ENCODE measurements at places on chromosomes 12 and 14. TPM values are rescaled to one million over a fixed set of nuclear protein-coding genes. Genes with fewer than 3 reads are reported as not detected.

GRCh38 chr14:99163446-99163845, 108.6 kb downstream of the BCL11B start:
- no peak for DNase-seq

- peak; percentile 28 for DNase-seq
Observed at GRCh38 chr14:20719777-20720176, 25.9 kb upstream of the EDDM3A start.

GRCh38 chr12:88371416-88372183, 208.7 kb downstream of the KITLG start:
- no peak for DNase-seq

- no peak for DNase-seq
Observed at GRCh38 chr12:131102493-131102931, 148.8 kb downstream of the ADGRD1 start.

- no peak for DNase-seq
Observed at GRCh38 chr12:100833282-100833681, 38.7 kb downstream of the ANO4 start.

DNA sequence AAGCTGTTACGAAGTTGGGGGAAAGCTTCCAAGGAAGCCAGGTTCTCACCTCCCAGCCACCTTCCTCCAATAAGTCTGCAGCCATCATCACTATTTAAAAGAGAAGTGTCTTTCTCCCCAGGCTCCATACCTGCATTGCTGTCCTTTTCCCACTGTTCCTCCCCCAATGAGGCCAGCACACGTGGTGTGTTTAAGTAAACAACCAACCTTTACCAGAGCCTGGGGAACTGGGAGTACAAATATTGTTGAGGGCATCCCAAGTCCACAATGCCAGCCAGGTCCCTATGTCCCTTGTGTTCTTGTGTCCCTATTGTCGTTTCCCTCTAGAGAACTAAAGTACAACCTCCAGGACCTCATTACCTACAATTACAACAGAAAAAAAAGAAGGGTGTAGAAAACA, 49.2 kb upstream of the PNMA1 start:
- no peak for DNase-seq

- DNase-seq = no peak
Observed at GRCh38 chr14:91496790-91497189, 13.3 kb downstream of the PPP4R3A start.

GRCh38 chr12:91003737-91004136, 1.0 kb downstream of the EPYC start:
- DNase-seq = no peak

- DNase-seq = no peak
Observed at GRCh38 chr12:6326316-6327228, 15.3 kb downstream of the TNFRSF1A start.

DNA sequence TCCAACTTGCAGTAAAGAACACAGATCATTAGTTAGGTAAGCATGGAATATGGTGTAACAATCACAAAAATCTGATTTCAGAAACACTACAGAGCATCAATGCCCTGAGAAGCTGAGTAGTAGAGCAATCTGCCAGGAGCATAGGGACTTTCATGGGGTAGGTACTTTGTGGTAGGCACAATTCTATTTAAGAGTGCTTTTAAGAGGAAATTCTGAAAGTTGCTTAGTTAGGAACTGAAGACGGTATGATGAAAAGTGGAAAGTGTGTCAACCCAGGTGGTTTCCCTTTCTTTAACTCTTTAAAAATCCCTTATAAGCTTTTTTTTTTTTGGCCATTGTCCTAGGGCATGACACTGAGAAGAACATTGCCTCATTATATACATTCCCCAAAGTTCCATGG, 535.7 kb upstream of the FBXO33 start:
- DNase-seq = no peak

DNA sequence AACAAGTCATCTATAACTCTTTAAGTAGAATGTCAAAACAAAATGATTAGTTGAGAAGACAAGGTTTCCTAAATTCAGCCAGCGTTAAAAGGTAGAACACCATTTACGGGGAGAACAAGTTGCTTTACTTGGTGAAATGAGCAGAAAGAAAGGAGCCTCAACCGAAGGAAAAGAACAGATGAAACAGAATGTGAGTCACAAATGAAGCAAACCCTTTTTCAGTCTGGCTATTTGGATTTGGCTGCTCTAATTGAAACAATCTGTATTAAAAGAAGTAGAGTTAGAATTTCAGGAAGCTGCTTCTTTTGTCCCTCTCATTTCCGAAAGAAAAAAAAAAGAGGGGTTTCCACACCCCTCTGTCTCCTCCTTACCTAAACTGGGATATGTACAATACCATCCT, 34.6 kb downstream of the CEP128 start:
- DNase-seq = no peak

DNA sequence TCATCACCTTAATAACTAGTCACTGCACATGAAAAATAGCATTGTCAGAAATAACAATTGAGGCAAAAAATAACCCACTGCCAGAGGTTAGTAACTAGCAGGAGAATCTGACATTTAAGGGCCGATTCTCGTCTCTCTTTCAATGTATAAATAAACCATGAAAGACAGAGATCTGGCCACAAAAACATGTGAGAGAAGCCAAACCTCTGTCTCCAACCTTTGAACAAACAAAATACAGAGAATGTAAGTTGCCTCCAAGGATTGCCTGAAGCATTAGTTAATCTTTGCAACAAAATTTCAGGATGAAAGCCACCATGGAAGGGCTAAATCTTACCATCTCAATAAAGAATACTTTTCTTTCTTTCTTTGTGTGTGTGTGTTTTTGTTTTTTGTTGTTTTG, 257.4 kb upstream of the TMTC1 start:
- no peak for DNase-seq

DNA sequence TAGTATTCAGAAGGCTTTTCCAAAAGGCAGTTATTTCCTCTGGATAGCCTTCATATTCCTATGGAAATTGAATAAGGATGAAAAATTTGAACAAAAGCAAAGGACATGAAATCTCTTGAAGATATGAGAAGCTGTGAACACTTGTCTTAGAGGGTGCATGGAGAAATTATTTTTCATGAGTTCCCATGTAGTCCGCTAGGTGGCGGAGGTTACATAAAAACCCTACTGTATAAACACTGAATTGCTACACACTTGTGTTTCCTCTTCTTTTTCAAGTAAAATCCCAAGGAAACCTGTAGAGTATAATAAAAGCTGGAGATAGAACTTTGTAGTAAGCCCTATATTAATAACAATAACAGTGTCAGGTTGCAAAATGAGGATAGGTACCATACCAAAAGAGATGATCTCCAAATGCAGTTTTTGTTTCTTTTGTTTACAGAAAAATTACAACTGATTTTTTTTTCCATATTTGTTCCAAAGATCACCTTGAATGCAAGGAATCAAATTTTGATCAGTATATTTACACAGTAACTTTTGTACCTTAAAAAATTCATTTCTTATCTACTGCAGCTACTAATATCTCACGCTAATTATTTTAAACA, 37.8 kb upstream of the OR4E1 start:
- DNase-seq = no peak

- DNase-seq = no peak
Observed at GRCh38 chr14:51093371-51094281, 1.3 kb downstream of the TRIM9 start.

DNA sequence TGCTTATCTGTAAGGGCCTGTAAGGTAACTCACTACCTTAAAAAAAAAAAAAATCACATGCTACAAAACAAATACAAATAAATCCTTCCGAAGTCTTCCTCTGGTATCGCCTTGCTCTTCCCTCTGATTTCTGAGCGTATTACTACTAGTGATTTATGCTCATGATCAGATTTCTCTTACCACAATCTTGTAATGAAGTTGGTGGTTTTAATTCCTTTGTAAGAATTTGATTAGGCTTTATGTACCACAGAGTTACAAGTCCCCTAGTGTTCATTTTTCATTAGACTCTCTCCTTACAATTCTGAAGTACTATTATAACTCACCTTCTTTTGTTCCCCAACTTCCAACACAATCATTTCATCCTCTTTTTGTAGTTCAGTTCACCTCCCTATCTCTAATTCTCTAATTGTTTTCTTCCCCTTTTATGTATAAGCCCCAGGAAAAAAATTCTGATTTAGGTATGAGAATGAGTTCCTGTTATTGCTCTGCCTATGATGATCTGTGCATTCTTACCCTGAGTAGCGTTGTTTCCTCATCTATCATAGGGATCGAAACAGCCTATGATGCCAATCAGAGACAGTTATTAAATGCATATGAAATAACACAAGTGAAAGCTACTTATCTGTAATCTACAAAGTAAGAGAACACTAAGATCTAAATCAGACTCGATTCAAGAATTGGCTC, 81.5 kb downstream of the EPS8 start:
- DNase-seq = no peak

- DNase-seq = no peak
Observed at GRCh38 chr12:119829439-119829838, 47.7 kb downstream of the CIT start.

DNA sequence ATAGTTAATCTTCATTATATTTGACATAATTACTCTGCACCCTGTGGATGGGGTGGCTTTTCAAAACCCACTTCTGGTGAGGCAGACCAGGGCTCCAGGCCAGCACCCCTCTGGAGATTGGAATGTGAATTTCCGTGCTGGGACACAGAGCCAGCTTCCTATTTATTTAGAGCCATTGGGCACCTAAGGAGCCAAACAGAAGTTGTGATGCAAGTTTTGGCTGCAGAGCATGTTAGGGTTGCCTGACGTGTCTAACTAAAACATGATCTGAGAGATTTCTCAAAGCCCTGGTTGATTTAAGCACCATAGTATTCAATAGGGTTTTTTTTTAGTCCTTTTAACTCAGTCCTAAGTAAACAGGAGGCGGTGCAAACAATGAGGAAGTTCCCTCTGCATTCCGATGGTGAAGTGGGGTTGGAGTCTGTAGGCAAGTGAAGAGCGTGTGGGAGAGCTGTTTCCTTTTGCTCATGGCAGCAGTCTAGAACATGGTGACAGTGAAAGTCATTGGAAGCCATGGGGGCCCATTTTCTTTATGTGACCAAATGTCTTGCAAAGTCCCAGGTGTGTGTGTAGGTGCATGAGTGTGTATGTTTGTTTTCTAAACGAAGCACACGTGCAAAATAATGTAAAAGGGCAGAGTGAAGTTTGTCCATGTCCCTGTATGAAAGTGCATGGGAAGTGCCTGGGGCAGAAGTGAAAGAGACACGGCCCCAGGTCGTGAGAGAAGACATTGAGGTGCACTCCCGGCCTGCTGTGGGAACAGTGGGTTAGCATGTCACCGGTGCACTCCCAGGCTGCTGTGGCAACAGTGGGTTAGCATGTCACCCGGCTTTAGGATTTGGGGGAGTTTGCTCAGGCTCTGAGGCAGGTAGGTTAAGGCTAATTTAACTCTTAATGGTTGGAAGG, 117.7 kb downstream of the PRKCH start:
- DNase-seq = no peak

GRCh38 chr14:70891737-70892136, 15.5 kb upstream of the PCNX1 start:
- no peak for DNase-seq

GRCh38 chr12:32661706-32662105, 17.4 kb upstream of the DNM1L start:
- no peak for DNase-seq

- DNase-seq = no peak
Observed at GRCh38 chr12:113244047-113244460, 22.8 kb downstream of the TPCN1 start.

GRCh38 chr14:96922986-96923385, 125.8 kb downstream of the VRK1 start:
- DNase-seq = no peak

DNA sequence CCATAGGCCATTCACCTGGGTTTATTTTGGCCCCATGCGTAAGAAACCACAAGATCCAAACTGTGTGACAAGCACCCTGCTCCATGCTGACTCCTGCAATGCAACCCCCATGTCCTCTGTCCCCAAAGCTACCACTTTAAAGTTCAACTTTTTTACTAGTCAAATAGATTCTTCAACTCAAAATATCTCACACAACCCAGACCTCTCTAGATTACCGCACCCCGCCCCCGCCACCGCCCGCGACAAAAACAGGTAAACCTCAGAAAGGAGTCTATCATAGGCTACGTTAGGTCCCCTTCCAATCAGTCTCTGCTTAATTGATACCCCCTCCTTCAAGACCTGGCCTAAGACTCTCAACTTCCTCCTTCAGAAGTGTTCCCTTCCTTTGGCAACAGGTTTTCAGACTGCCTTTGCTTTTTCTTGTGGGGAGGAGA, 2.2 kb downstream of the ZFP36L1 start:
- DNase-seq = no peak

GRCh38 chr12:99767809-99768208, 120.3 kb downstream of the GARIN6 start:
- DNase-seq = no peak

- no peak for DNase-seq
Observed at GRCh38 chr12:101001669-101002068, 207.1 kb downstream of the ANO4 start.

DNA sequence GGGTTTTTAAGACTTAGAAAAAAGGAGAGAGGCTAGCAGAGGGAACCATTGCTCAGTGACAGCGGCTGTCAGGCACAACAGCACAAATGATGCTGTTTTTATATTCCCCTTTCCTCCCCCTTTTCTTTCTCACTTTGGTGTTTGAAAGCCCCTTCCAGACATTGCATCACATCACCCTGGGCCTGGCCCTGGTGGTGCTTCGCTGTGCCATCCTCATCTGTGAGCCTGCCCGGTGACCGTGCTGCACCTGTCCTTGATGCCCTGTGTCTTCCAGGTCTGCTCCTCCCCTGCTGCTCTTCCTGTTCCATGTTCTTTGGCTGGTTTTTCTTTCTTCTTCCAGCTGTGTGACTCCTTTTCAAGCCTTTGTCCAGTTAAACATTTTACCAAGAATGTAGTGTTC, 24.8 kb downstream of the KLC1 start:
- no peak for DNase-seq

- DNase-seq = peak; percentile 63
Observed at GRCh38 chr14:91380610-91381371, 36.8 kb downstream of the CCDC88C start.

GRCh38 chr12:39763890-39764169, 144.2 kb upstream of the ABCD2 start:
- DNase-seq = no peak

GRCh38 chr14:42110167-42110566, 503.5 kb downstream of the LRFN5 start:
- DNase-seq = no peak

DNA sequence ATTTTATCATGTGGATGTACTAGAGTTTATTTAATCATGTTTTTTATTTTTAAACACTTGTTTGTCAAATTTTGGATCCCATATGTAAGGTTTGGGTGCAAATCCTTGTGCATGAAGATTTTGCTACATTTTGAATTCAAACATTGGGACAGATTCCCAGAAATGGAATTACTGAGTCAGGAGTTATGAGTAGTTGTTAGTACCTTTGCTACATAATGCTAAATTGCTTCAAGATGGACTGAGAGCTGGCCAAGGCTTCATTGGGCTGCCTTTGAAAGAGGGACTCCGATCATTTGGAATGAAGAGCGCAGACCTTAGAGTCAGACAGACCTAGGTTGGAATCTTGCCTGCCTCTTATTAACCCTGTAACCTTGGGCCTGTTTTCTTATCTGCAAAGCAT, 154.9 kb upstream of the PWP1 start:
- no peak for DNase-seq

The TMEM117 gene
- 12.3 TPM for polyA plus RNA-seq

The MMAB gene
- polyA plus RNA-seq = 41.5 TPM

The SERPINA12 gene
- polyA plus RNA-seq = 0.33 TPM

The MSI1 gene
- polyA plus RNA-seq = 24.3 TPM

Measured in renal cortex interstitium (tissue), 15 donors.